Bronchial smooth muscle cell (primary cell): ENCODE measurements at places on chromosomes 3 and 15. TPM values are rescaled to one million over a fixed set of nuclear protein-coding genes. Genes with fewer than 3 reads are reported as not detected.

CILP gene
- 0.79 and 2.9 TPM in 2 replicates for total RNA-seq

KNL1 gene
- total RNA-seq = 0.52 and 1.7 TPM in 2 replicates

GRK7 gene
- not detected in 2 replicates for total RNA-seq

NDUFB5 gene
- total RNA-seq = 176 and 177 TPM in 2 replicates

NANOGP8 gene
- not detected in 2 replicates for total RNA-seq

RABL3 gene
- total RNA-seq = 12.9 and 14.3 TPM in 2 replicates

CRYBG3 gene
- total RNA-seq = 27.0 and 28.9 TPM in 2 replicates

CCRL2 gene
- total RNA-seq = 0.16 TPM in 1 of 2 replicates, not detected in the other

RHOV gene
- 0.16 TPM in 1 of 2 replicates, not detected in the other for total RNA-seq

GADL1 gene
- 1.1 and 1.9 TPM in 2 replicates for total RNA-seq

CMTM8 gene
- total RNA-seq = 0.09 and 0.32 TPM in 2 replicates

RTP3 gene
- total RNA-seq = not detected in 2 replicates

DAZL gene
- total RNA-seq = not detected in 2 replicates

CNTN3 gene
- 0.17 and 0.32 TPM in 2 replicates for total RNA-seq

OR4M2 gene
- total RNA-seq = not detected in 2 replicates

CYP1A2 gene
- not detected in 2 replicates for total RNA-seq

CACNA2D3 gene
- 0.16 TPM in 1 of 2 replicates, not detected in the other for total RNA-seq

GOLGA8S gene
- under 0.01 and 0.09 TPM in 2 replicates for total RNA-seq

GOLGA8M gene
- total RNA-seq = 0.32 and 0.52 TPM in 2 replicates

IL12A gene
- total RNA-seq = 0.17 and 0.63 TPM in 2 replicates

DPPA2 gene
- not detected in 2 replicates for total RNA-seq

SPTBN5 gene
- total RNA-seq = 0.16 and 0.17 TPM in 2 replicates

P3H2 gene
- 2.6 and 4.3 TPM in 2 replicates for total RNA-seq

JMJD7 gene
- 0.79 and 1.8 TPM in 2 replicates for total RNA-seq

CIP2A gene
- total RNA-seq = 4.3 and 4.9 TPM in 2 replicates

PXYLP1 gene
- 3.3 and 3.6 TPM in 2 replicates for total RNA-seq

NR2C2 gene
- total RNA-seq = 12.3 and 14.5 TPM in 2 replicates

CFAP44 gene
- total RNA-seq = 3.2 and 4.4 TPM in 2 replicates

CD86 gene
- not detected in 2 replicates for total RNA-seq

ITIH3 gene
- total RNA-seq = not detected in 2 replicates

MYLK gene
- 443 and 524 TPM in 2 replicates for total RNA-seq

CEMIP gene
- 27.4 and 78.4 TPM in 2 replicates for total RNA-seq

ST8SIA2 gene
- total RNA-seq = not detected in 2 replicates

ZSCAN2 gene
- total RNA-seq = 10.9 and 12.2 TPM in 2 replicates

BMF gene
- 3.8 and 21.8 TPM in 2 replicates for total RNA-seq

SI gene
- total RNA-seq = not detected in 2 replicates

SNTN gene
- not detected in 2 replicates for total RNA-seq

MESP1 gene
- 0.17 and 0.79 TPM in 2 replicates for total RNA-seq

PFN2 gene
- 248 and 272 TPM in 2 replicates for total RNA-seq
